ENCODE measurements at places on chromosomes 2 and 18. TPM values are rescaled to one million over a fixed set of nuclear protein-coding genes. Genes with fewer than 3 reads are reported as not detected.
A peak's percentile ranks its signal among the peaks of the same experiment; 100 is the strongest.

GRCh38 chr2:215870088-215870490 lies 143.3 kb downstream of the MREG start:
- H3K4me1 ChIP-seq: peaks cover 12% of the 10 kb centered on the region
- no peak overlapping the region for H3K27ac ChIP-seq
- H3K27me3 ChIP-seq: no peaks in the 10 kb centered on the region
- no peaks in the 10 kb centered on the region for H3K36me3 ChIP-seq

Gene MEP1B
- total RNA-seq: not detected

- H3K4me1 ChIP-seq: peaks cover 12% of the 10 kb centered on the region
- no peak overlapping the region for H3K27ac ChIP-seq
- H3K27me3 ChIP-seq: 0 out of 2 replicates have a peak, but pooled peaks cover 4% of the 10 kb centered on the region
- DNase-seq: no peak
These were observed 517.1 kb upstream of the MYT1L start for GRCh38 chr2:2848198-2848597.

DNA sequence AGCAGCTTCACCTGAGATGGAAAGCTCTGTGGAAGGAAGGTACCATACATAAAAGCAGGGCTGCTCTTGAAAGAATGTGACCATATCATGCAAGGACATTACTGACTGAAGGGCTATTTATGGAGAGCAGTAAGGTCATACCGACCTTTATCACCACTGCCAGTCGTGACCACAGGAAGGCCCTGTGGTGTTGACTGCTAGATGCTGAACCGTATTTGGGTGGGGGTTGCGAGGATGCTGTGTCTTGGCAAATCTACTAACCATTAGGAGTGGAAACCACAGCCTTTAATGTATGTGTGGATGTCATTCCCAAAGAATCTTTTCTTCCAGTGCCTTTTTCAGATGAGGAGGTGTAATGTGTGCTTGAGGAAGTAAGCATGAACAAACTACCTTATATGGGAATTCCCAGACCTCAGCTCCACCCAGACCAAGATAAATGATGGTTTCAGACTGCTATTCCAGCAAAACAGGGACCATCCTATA lies 60.8 kb downstream of the LIMS1 start:
- peak overlapping the region; percentile 59 for H3K27ac ChIP-seq
- DNase-seq: no peak
- no peaks in the 10 kb centered on the region for H3K36me3 ChIP-seq
- H3K4me1 ChIP-seq: peaks cover 35% of the 10 kb centered on the region
- no peak overlapping the region for H3K4me3 ChIP-seq

GRCh38 chr18:63890950-63891304 lies 3.4 kb downstream of the SERPINB2 start:
- no peaks in the 10 kb centered on the region for H3K36me3 ChIP-seq
- H3K4me1 ChIP-seq: no peaks in the 10 kb centered on the region
- no peak overlapping the region for H3K27ac ChIP-seq
- no peak for DNase-seq

GRCh38 chr2:13137679-13138078 lies 420.9 kb downstream of the TRIB2 start:
- H3K27ac ChIP-seq: no peak overlapping the region
- DNase-seq: no peak
- no peaks in the 10 kb centered on the region for H3K27me3 ChIP-seq

Gene NCKAP1
- 173 TPM for total RNA-seq

DNA sequence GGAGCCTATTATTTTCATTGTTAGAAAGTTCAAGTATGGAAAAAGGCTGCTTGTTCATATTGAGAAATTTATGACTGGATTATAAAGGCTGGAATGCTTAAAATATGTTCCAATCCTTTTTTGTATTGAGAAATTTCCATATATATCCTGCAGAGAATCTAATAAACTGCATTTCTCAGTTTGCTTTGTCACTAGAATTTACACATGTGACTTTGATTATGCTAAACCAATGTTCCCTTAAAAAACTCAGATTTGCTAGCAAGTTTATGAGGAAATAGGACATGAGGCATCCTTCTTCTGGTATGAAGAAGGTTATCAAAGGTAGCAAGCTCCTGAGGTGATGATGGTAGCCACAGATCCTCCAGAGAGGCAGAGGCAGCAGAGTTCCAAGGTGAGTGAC lies 29.2 kb upstream of the DSEL start:
- H3K4me1 ChIP-seq: no peaks in the 10 kb centered on the region
- H3K36me3 ChIP-seq: no peaks in the 10 kb centered on the region
- DNase-seq: no peak
- H3K27me3 ChIP-seq: no peaks in the 10 kb centered on the region
- H3K27ac ChIP-seq: no peak overlapping the region

DNA sequence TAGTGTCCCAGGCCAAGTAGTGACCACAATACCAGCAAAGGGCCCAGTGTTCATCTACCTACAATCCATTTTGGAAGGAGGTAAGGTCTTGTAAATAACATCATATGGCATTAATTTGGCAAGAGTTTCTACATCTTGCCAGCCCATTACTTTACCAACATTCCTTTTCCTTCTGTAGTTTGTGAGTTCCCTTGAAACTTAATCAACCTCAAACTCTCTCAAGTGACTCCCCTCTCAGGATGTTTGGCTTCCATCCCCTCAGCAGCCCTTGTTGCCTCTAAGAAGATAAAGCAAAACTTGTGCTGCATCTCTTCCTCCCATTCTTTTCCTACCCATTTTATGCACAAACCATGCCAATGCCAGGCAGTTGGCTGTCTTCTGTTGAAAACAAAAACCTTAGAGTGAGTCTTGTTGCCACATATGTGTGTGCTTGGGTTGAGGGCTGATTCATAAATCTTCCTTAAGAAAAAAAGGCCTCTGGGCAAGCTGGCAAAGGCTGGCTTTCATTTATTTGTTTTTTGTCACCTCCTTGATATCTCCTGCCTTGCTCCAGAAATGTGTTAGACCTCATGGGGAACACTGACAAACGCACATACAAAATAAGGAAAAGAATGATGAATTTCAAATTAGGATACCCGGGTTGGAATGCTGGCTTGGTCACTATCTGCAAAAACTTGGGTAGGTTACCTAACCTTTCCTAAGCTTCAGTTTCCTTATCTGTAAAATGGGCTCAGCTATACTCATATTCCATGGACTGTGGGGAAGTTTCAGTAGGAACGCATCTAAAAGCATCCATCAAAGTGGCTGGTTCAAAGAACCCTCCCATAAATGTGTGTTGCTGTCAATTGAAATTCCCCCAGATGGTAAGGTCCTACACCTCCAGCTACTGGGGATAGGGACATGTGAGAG lies 29.4 kb upstream of the ST3GAL5 start:
- H3K27me3 ChIP-seq: no peaks in the 10 kb centered on the region
- H3K27ac ChIP-seq: no peak overlapping the region
- peaks cover 11% of the 10 kb centered on the region for H3K4me1 ChIP-seq
- no peaks in the 10 kb centered on the region for H3K36me3 ChIP-seq
- DNase-seq: no peak

- peak overlapping the region; percentile 91 for H3K27ac ChIP-seq
- H3K4me1 ChIP-seq: peaks cover 84% of the 10 kb centered on the region
- DNase-seq: no peak
- no peak overlapping the region for H3K4me3 ChIP-seq
- H3K36me3 ChIP-seq: peaks cover 49% of the 10 kb centered on the region
- H3K27me3 ChIP-seq: no peaks in the 10 kb centered on the region
These were observed 32.2 kb downstream of the ZNF532 start for GRCh38 chr18:58896734-58897508.

- H3K27me3 ChIP-seq: no peaks in the 10 kb centered on the region
- H3K4me1 ChIP-seq: no peaks in the 10 kb centered on the region
- H3K36me3 ChIP-seq: peaks cover 6% of the 10 kb centered on the region
- H3K4me3 ChIP-seq: no peak overlapping the region
- DNase-seq: no peak
- H3K27ac ChIP-seq: no peak overlapping the region
These were observed 111.4 kb downstream of the SLC39A10 start for GRCh38 chr2:195768431-195768830.

- no peak overlapping the region for H3K4me3 ChIP-seq
- H3K27ac ChIP-seq: no peak overlapping the region
- H3K4me1 ChIP-seq: peaks cover 9% of the 10 kb centered on the region
- H3K36me3 ChIP-seq: no peaks in the 10 kb centered on the region
- H3K27me3 ChIP-seq: peaks cover 25% of the 10 kb centered on the region
These were observed 2.5 kb downstream of the SLC66A3 start for GRCh38 chr2:11157731-11158130.

DNA sequence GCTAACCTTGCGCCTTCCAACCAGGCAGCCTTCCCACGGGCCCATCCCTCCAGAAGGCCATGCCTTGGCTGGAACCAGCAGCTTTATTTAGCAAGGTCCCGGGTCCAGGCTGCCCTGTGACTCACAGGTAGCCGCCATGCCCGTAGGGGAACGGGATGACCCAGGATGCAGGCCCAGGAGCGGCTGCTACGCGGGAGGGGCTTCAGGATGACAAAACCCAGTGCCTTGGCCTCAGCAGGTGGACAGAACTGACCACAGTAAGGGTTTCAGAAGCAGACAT lies 63.3 kb downstream of the RTP5 start:
- no peaks in the 10 kb centered on the region for H3K4me1 ChIP-seq
- H3K4me3 ChIP-seq: no peak overlapping the region
- no peak overlapping the region for H3K27ac ChIP-seq
- no peak for DNase-seq
- peaks cover 5% of the 10 kb centered on the region for H3K27me3 ChIP-seq

- peaks cover 5% of the 10 kb centered on the region for H3K4me1 ChIP-seq
- H3K36me3 ChIP-seq: no peaks in the 10 kb centered on the region
- no peak for DNase-seq
- H3K27me3 ChIP-seq: peaks cover 10% of the 10 kb centered on the region
- H3K4me3 ChIP-seq: no peak overlapping the region
These were observed 108.4 kb downstream of the FAM210A start for GRCh38 chr18:13617826-13618515.

Gene ACADL
- total RNA-seq: 0.42 TPM

GRCh38 chr2:48714245-48714644 lies 41.3 kb downstream of the LHCGR start:
- H3K4me3 ChIP-seq: no peak overlapping the region
- H3K27me3 ChIP-seq: no peaks in the 10 kb centered on the region
- no peak for DNase-seq
- H3K27ac ChIP-seq: no peak overlapping the region

Gene SLC30A3
- total RNA-seq: 8.0 TPM

Gene CNDP1
- 0.11 TPM for total RNA-seq

Gene CD302
- total RNA-seq: 2.5 TPM

DNA sequence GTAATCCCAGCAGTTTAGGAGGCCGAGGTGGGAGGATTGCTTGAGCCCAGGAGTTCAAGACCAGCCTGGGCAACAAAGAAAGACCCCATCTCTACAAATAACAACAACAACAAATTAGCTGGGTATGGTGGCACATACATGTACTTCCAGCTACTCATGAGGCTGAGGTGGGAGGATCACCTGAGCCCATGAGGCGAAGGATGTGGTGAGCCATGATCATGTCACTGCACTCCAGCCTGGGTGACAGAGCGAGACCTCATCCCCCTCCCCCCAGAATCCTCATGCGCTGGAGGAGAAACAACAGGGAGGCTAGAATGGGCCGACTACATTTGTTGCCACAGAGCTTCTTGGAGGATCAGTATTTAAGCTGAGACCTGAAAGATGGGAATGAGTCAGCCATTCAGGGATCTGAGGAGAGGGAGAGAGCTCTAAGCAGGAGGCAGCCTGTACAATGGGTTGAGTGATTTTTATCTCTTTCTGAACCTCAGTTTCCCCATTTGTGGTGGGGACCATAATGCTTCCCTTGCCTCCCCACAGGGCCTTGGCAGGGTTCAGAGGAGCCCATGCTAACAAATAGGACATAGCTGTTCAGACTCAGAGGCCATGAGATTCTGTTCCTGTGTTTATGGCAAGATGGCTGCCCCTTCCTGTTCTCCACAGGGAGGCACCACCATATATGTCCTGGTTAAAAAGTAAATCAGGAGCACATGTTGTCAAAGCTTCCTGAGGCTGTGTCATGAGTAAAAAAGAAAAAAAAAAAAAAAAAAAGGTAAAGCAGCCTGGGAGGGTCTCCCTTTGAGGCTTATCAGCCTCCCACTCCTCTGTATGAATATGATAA lies 131.4 kb upstream of the HAAO start:
- H3K27ac ChIP-seq: no peak overlapping the region
- no peak overlapping the region for H3K4me3 ChIP-seq
- H3K4me1 ChIP-seq: peaks cover 57% of the 10 kb centered on the region
- DNase-seq: no peak
- H3K36me3 ChIP-seq: no peaks in the 10 kb centered on the region
- H3K27me3 ChIP-seq: no peaks in the 10 kb centered on the region

GRCh38 chr2:46375566-46376125 lies 78.4 kb downstream of the EPAS1 start:
- H3K27me3 ChIP-seq: no peaks in the 10 kb centered on the region
- H3K27ac ChIP-seq: no peak overlapping the region
- DNase-seq: no peak
- H3K36me3 ChIP-seq: peaks cover 3% of the 10 kb centered on the region

Gene CRYGC
- not detected for total RNA-seq

- no peak overlapping the region for H3K4me3 ChIP-seq
- no peaks in the 10 kb centered on the region for H3K4me1 ChIP-seq
- no peak for DNase-seq
- no peak overlapping the region for H3K27ac ChIP-seq
These were observed 117.9 kb upstream of the PPP1CB start for GRCh38 chr2:28633746-28634145.

- H3K27ac ChIP-seq: peak overlapping the region; percentile 1
- DNase-seq: no peak
- no peaks in the 10 kb centered on the region for H3K36me3 ChIP-seq
- no peak overlapping the region for H3K4me3 ChIP-seq
- peaks cover 29% of the 10 kb centered on the region for H3K4me1 ChIP-seq
These were observed 170.4 kb upstream of the SESTD1 start for GRCh38 chr2:179435000-179435399.

Gene PRLH
- total RNA-seq: not detected

Gene DES
- 3.5 TPM for total RNA-seq

Gene SPR
- 13.0 TPM for total RNA-seq

DNA sequence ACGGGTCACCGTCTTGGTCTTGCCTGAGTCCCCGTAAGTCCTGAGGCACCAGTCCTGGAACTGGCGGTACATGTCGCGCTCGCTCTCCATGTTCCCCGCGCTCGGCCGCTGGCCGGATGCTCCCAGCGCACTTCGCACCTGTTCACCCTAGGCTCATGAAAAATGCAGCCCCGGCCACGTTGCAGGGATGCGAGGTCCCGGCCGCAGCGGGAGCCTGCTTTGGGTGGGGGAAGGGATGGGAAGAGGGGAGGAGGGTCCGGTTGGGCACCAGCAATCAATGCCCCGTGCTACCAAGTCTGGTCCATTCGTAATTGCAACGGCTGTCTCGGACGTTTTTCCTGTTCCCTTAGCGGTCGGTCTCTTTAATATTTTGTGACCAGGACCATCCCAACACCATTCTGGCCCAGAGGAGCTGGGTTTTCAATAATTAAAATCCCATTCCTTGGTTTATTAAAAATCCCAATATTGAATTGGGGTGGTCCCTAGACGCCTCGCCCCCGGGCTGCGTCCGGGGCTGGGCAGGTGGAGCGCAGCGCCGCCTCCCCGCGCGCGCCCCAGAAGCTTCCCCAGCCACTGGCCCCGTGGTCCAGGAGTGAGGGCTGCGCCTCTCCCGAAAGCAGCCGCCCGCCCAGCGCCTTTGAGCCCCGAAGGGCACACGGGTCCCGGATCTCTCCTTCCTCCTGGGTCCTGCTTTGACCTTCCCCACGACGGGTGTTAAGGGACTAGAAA lies 1.4 kb downstream of the NOL4 start:
- peak overlapping the region; percentile 82 for H3K4me3 ChIP-seq
- DNase-seq: peak; percentile 59
- H3K27ac ChIP-seq: no peak overlapping the region
- peaks cover 63% of the 10 kb centered on the region for H3K27me3 ChIP-seq

- no peak overlapping the region for H3K27ac ChIP-seq
- no peak for DNase-seq
- H3K4me1 ChIP-seq: peaks cover 15% of the 10 kb centered on the region
- H3K4me3 ChIP-seq: no peak overlapping the region
- H3K36me3 ChIP-seq: no peaks in the 10 kb centered on the region
These were observed 73.8 kb downstream of the MAP3K20 start for GRCh38 chr2:173149491-173149890.

GRCh38 chr18:39951142-39951720 lies 2003.8 kb upstream of the PIK3C3 start:
- DNase-seq: no peak
- no peaks in the 10 kb centered on the region for H3K36me3 ChIP-seq
- peaks cover 3% of the 10 kb centered on the region for H3K27me3 ChIP-seq
- H3K27ac ChIP-seq: no peak overlapping the region

All from WTC11 (cell line).